ENCODE measurements at places on chromosomes 7 and 10. TPM values are rescaled to one million over a fixed set of nuclear protein-coding genes. Genes with fewer than 3 reads are reported as not detected.

GRCh38 chr10:95355301-95355700, 64.5 kb upstream of the PDLIM1 start:
- no peak for DNase-seq

DNA sequence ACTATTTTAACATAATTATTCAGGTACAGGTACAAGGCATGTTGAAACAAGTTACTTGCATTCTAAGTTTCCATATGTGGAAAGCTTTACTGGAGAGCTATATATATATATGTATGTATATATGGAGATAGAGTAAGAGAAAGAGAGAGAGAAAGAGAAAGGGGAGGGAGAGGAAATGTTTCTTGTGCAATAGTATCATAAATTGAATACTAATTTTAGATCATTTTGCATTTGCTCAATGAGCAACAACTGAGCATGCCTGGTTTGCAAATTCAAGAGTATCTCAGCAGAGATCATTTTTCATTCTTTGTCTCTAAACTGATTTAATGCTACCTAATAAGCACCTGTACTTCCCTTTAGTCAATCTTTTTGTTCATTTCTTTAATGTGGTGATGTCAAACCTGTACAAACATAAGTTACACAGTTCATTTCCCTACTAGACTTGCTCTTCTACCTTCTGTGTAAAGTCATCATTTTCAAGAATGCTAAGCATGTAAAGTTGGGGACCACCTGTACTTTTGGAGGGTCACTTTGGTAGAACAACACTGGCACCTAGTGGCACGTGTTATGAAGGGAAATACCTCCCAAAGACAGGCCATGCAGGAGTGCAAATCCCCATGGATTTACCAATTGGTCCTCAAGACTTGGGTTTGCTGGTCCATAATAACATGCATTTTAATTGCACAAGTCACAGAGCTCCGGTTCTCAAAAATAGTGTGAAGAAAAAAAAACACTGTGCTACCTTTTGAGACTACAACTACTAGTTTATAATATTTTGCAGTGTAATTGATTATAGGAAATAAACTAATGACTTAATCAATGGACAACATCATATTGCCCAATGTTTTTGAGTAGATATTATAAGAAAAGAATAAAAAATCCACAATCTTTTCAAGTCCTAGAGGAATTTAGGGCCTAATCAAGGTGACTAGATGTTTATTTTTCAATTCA, 431.2 kb upstream of the IGFBP3 start:
- peak; percentile 42 for DNase-seq

- peak; percentile 67 for DNase-seq
These were observed 133.7 kb upstream of the RSU1 start for GRCh38 chr10:16950656-16951601.

GRCh38 chr10:50316695-50317648, 65.7 kb upstream of the ASAH2 start:
- DNase-seq = no peak

- DNase-seq = no peak
These were observed 152.7 kb upstream of the AUTS2 start for GRCh38 chr7:69445541-69445940.

- peak; percentile 18 for DNase-seq
These were observed 28.4 kb upstream of the SEMA3E start for GRCh38 chr7:83677180-83677866.

DTX2 gene
- 20.2 TPM for polyA plus RNA-seq

Data from urinary bladder (tissue), 4 donors.